ENCODE measurements at places on chromosomes 5 and 9. TPM values are rescaled to one million over a fixed set of nuclear protein-coding genes. Genes with fewer than 3 reads are reported as not detected.

GADD45G gene
- total RNA-seq: not detected

ADAM19 gene
- total RNA-seq: 0.47 TPM

CEP120 gene
- total RNA-seq: 54.5 TPM

SPATA24 gene
- 9.8 TPM for total RNA-seq

PCDHGB2 gene
- total RNA-seq: 0.88 TPM

All from MCF 10A (cell line).